ENCODE measurements at places on chromosomes 5 and 9.

DNA sequence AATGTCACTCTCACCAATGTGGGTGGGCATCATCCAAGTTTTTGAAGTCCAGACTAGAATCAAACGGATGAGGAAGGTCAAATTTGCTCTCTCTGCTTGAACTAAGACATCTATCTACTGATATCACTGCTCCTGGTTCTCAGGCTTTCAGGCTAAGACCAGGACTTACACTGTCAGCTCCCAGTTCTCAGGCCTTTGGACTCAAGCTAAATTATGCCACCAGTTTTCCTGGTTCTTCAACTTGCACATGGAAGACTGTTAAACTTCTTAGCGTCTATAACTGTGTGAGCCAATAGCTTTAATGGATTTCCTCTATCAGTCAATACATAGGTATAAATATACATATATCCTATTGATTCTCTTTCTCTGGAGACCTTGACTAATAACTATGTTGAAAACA lies 35.3 kb downstream of the LYRM7 start:
- DNase-seq: no peak

- DNase-seq: no peak
Observed at GRCh38 chr5:131776450-131776849, 20.4 kb downstream of the FNIP1 start.

- DNase-seq: no peak
Observed at GRCh38 chr9:107625383-107625984, 135.9 kb upstream of the KLF4 start.

GRCh38 chr9:116572095-116572748 lies 114.9 kb upstream of the TRIM32 start:
- DNase-seq: peak; percentile 13

DNA sequence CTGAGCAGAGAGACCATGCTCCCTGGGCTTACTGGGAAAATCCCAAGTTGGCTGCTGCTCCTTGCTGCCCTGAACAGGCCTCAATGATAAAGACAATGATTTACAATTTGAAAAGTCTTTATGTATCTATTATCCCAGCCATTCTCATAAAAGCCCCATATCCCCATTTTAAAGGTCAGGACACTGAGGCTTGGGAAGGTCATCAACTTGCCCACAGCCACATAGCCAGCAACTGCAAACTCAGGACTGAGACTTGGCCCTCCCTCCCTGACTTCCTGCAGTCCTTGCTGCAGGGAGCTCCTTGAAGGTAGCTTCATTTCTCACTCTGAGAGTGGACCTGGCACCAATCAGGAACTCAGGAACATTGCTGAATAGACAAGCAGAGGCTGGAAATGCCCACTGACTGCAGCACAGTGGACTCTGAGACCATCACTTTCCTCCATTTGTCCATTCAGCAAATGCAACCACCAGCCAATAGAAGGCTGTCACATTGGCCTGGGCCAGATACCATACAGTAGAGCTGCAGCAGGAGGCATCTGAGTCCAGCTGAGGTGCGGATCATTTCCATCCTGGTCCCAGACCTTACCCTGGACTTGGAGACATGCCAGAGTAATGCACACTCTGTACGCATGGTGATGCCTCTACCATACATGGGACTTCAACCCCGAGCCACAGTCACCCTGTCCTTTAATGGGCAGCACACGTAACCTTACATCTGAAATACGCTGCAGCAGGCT lies 18.3 kb downstream of the TNIP1 start:
- DNase-seq: no peak

DNA sequence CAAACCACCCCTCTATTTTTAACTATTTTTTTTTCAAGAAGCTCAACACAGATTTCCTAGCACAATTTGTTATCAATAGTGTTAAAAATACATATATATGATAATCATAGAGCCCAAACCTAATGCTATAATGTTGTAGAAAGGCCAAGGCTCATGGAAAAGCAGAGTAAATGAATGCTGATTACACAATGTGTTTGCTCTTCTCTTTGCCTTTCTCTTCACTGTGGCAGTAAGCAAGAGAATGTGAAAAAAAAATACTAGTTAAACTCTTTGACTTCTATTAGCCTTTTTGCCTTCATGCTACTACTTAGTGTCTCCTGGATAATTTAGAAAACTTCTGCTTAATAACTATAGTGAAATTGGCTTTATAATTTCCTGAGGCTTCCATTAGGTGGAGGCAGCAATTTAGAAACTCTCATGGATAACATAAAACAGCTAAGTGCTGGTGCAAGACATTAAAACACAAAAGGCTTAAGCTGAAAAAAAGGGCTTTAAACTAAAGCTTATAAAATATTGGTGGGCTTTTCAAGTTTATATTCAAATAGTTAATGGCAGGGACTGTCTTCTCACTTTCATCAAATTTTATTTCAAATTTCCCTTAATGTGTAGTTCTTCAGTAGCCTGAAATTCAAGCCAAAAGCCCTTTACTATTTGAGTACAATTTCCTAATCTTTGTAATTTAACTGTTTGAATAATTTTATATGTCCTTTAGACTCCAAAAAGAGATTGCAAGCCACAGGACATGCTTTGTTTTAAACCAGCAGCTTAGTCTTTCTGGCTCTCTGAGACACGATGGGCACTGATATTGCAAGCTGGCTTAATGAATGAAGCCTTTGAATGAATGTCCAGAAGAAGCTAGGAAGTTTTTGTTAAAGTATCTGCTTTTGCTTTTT lies 2031.8 kb upstream of the CDH6 start:
- no peak for DNase-seq

DNA sequence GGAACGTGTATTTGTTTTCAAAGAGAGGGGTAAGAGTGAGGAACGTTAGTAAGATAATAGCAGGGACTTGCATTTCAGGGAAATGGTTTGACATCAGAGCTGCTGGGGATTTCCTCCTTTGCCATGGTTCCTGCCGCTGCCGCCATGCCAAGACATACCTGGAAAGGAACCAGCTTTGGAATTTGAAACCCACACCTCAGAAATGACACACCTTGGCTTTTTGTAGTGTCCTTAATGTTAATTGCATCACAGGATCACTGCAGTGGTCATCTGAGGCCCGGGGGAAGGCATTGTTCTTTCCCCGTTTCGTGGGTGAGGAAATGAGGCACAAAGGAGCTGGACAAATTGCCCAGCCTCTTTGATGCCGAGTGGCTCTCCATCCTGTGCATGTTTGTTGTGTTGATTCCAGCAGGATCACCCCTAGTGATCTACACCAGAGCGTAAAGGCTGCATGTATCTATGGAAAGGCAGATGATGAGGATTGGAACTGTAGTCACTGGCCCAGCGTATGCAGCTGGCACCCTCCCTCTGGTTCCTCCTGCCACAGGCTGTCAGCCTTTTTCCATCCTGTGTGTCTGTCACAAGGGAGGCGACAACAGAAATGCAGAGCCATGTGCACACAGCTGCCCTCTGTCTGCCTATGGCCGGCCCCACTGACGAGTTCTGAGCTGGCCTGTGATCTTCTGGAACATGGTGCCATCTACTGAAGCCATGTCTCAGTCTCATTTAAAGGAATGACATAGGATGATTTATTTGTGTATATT lies 37.8 kb downstream of the SLC46A2 start:
- peak; percentile 55 for DNase-seq

DNA sequence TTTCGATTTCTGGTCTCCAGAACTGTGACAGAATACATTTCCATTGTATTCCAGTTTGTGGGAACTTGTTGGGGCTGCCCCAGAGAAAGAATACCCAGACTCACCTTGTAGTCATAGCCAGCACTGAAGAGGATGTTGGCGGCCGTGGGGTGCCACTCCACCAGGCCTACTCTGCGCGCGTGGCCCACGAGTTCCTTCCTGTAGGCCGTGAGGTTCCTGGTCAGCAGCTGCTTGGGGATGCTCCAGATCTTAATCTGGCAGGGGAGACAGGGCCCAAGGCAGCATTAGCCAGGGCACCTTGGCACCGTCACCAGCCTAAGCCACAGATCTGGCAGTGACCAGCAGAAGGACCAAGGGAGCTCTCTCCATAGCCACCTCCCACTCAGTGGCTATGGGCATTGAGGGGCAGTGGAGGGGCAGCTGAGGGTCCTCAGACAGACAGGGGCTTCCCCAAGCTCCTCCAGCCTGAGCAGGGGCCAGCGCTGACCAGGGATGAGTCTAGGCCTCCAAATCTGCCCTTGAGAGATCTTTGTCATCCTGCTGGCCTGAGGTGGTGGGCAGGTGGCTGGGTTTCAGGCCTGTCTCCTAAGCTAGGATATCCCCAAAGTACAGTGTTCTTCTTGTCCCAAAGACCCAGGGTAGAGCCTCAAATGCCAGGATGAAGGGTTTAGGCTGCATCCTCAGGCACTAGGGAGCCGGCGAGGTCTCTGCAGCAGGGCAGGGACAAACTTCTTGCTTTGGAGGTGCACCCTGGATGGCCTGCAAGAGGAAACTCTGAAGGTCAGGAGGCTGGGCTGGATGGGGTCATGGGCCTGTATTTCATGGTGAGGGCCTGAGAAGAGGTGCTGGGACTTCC lies 15.9 kb upstream of the TRIM14 start:
- no peak for DNase-seq

GRCh38 chr5:10592601-10593000 lies 28.7 kb downstream of the ANKRD33B start:
- DNase-seq: no peak

- DNase-seq: no peak
Observed at GRCh38 chr5:91059409-91059808, 323.7 kb downstream of the ARRDC3 start.

GRCh38 chr5:26761446-26761845 lies 276.9 kb downstream of the CDH9 start:
- no peak for DNase-seq
